ENCODE measurements at places on chromosomes 1 and 21.

DNA sequence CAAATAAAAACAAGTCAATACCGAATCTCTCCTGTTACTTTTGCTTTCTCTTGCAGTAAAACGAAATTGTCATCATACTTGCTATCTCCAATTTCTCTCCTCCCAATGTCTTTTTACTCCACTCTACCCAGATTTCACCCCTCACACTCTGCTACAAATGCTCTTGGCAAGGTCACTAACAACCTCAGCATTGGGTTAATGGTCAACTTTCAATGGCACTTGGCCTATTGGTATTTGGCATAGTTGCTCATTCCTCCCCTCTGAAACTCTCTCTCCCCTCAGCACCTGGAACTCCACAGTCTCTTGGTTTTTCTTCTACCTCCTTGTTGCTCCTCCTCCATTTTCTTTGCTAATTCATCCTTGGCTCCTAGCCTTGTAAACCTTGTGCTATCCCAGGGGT, 367.3 kb downstream of the PTPRU start:
- DNase-seq, result no peak

DNA sequence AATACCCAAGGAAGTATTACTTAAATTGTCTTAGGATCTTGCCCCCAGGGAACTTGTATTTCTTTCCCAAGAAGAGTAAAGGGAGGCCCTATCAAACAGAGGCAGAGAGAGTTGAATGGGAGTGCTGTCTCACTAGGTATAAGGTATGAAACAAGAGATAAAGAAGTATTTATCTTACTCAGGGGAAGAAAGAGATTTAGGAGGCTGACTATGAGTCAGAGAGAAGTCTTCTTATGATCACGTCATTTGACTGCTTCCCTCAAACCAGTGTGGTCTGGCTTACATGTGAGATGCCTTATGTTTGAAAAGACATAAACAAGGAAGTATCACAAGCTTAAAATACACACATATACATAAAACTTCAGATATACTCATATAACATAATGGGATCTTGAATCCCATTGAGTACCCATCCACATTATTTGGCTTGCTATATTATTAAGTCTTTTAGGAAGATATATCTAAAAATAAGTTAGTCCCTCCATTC, 29.6 kb downstream of the DUSP10 start:
- DNase-seq, result no peak

GRCh38 chr1:42784946-42785693, at the start of gene TMEM269:
Gene TMEM269, plus strand, starts transcription at chr1:42784991. Its CDS starts 4,903 bp downstream, at chr1:42789894.
- DNase-seq, result no peak

DNA sequence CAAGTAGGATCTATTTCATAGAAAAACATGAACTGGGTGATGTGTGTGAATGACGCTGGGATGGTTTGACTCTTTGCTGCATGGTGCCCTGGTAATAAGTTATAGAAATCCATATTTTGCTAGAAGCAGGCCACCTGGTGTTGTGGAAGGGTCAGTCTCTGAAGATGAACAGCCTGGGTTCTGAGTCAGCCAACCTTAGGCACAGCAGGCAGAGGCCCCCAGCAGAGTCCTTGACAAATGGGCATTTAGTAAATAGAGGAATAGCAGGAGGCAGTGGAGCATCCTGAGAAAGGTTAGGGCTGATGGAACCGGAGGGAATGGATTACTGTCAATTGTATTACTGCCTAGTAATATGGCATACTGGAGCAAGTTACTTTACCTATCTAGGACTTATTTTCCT, 20.9 kb downstream of the FGGY start:
- no peak for DNase-seq

GRCh38 chr1:156430866-156431265, 61.9 kb downstream of the RHBG start:
- DNase-seq, result no peak

DNA sequence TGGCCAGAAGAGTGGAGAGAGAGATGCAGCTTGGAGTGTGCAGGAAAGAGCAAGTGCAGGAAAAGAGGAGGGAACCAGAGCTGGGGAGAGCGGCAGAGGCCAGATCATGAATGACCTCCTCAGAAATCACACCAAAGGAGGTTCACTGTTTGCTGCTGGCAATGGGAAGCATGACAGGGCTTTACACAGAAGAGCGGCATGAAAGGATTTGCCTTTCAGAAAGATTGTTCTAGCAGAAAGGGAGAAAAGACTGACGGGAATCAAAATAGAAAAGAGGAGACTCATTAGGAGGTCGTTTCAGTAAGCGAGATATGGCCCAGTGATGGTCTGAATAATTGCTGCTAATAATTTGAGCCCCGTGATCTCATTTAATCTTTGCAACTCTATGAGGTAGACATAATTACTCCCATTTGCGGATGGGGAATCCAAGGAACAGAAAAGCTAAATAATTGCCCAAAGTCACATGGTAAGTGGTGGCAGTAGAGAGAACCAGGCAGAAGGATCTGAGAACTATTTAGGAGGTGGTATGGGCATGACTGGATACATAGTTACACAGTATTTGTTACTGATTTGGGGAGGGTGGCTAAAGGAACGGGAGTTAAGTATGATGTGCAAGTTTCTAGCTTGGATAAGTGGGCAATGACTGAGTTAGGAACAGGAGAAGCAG, 12.5 kb upstream of the HNRNPR start:
- no peak for DNase-seq

DNA sequence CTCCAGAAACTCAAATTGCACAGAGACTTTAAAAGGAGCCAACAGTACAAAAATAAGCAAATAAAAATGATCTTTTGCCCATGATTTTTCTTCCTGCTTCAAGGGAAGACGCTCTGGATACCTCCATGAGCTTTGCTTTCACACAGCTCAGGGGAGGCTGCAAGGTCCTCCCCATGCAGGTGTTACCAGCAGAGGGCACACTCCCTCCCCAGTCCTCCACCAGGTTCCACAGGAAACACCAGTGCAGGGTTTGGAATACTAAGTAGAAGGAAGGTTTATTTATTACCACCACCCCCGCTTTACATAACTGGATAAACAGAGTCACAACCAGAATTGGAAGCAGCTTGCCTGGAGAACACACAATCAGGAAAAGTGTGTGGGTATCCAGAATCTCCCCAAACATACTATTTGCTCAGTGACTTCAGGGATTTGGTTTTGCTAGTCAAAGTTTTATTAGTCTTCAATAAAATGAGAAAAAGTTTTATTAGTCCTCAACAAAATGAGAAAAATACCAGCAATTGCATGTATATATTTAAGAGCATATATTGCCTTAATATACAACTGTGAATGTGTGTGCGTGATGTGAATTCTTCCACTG, 37.3 kb downstream of the HSD3B1 start:
- DNase-seq, result no peak

DNA sequence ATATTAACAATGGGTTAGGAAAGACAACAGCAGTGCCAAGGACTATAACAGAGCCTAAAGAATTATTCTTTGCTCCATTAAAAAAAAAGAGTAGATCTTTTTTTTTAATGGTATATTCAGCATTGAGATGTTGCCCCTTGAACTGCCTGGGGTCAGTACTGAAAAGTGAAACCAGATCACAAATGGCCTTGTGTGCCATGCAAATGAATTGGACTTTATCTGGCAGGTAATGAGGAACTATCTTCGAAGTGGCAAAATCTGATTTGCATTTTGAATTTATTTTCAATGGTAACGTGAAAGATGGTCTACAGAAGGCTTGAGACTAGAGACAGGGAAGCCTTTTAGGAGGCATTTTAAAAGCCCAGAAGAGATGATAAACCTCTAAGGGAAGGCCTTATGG, 21.4 kb upstream of the PKN2 start:
- no peak for DNase-seq

All from cerebellar nuclear complex (tissue), 1 donor.